NCI-H1436 (cell line): ENCODE measurements at places on chromosomes 5 and 9.

DNA sequence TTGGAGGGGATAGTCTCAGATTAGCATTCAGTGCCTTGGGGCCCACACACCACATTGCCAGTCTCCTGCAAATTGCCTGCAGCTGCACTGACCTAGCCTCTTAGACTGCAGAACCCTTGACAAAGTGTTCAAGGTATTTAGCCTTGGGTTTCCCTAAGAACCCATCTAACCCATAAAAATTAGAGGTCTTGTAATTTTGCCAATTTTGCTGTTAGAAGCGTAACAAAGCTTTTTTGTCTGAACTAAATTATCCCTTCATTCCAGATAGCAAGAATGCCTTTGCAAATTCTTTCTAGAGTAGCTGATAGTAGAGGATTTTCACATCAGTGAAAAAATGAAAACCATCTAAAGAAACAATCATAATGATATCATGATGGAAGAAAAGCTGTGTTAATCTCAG is 74.0 kb upstream of the CCNG1 start:
- DNase-seq = no peak

- peak; percentile 4 for DNase-seq
Measured at GRCh38 chr5:134873494-134873893, 677 bp upstream of the TXNDC15 start.

GRCh38 chr9:114680259-114681001 is 1.6 kb downstream of the TEX48 start:
- no peak for DNase-seq

GRCh38 chr9:136630662-136630992 is 32.1 kb upstream of the EGFL7 start:
- no peak for DNase-seq

- no peak for DNase-seq
Measured at GRCh38 chr9:134247918-134248631, 78.2 kb upstream of the RXRA start.

- DNase-seq = no peak
Measured at GRCh38 chr5:139768807-139769465, 26.7 kb upstream of the PSD2 start.

DNA sequence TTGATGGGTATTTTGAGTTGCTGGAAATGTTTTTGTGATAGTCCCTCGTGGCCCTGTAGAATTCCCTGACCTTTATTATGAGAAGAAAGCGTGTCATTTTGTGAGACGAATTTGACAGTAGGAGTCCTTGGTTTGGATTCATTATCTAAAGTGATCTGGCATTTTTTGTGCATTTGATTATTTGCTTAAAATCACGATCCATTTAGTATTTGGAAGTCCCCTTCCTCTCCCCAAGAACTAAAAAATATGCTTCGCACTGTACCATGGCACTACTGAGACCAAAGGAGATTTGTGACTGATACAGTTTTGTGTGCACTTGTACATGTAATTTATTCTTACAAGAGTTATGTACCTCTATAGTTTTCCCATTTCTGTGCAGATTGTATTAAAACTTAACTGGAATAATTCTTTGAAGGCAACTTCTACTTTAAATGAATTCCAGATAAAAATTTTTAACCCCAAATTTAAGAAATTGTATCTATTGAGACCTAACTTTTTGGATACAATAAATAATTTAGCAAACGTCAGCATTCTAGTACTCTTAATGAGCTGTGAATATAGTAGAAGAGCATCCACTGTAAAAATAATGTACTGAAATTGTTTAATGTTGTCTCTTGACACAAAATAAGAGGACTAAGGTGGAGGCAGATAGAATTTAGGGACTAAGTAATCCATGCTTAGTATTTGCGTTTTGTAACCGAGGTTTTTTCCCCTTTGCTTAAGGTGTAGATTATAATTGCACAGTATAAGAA is 2.1 kb downstream of the MAP3K1 start:
- DNase-seq = no peak

DNA sequence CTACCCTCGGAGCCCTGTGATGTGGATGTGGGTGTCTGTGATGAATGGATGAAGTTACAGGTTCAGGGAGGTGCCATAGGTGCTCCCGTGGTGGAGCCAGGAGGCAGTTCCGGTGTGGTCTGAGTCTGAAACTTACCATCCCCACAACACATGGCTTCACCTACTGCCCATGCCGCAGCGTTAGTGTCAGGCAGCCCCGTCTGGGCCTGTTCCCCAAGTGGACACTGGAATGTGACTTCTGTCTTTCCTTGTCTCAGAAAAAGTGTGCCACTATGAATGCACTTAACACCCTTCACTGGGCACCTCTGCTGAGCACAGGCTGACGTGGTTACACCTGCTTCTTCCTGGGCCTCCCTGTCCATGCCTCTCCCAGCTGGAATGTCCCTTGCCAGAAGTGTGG is 8.6 kb downstream of the ANKRD33B start:
- no peak for DNase-seq

- no peak for DNase-seq
Measured at GRCh38 chr5:154076240-154076922, 37.6 kb downstream of the MFAP3 start.

- DNase-seq = no peak
Measured at GRCh38 chr9:90598191-90598590, 44.4 kb downstream of the DIRAS2 start.

GRCh38 chr5:88880201-88880600 is 2.8 kb downstream of the MEF2C start:
- no peak for DNase-seq

GRCh38 chr5:124980163-124980941 is 233.9 kb upstream of the ZNF608 start:
- peak; percentile 83 for DNase-seq

DNA sequence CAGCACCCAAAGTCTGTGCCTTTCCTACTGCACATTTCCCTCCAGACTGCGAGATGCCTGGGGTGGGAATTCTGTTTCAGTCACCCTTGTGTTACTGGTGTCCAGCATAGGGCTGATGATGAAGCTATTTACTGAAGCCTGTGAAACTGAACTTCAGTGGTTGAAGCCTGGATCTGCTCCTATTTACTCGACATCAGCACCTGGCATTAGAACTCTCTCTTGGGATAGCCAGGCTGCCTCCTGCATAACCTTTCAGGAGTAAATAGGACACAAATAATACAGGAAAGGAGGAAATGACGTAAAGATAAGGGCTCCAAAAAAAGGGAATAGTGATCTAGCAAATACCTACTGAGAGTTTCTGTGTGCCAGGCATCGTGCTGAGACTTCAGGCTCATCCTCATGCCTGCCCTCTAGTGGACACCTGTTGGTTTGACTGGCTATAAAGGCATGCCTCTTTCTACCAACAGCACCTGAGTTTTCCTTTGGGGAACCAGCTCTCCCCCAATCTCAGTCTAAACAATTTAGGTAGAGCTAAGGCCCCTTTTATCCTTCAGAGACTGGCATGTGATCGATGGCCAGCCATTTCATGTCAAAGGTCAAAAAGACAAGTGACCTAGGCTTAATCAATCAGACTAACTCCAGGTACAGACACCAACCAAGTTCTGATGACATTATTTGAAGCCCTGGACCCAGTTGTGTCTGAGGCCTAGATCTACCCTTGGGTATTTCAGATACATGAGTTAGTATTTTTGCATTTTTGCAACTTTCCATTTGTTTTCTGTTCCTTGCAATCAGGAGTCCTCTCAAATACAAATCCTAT is 192.1 kb upstream of the TRIM32 start:
- peak; percentile 9 for DNase-seq
